ENCODE measurements at places on chromosomes 5 and 9. TPM values are rescaled to one million over a fixed set of nuclear protein-coding genes. Genes with fewer than 3 reads are reported as not detected.

The MYMK gene
- total RNA-seq = not detected

The SEMA5A gene
- total RNA-seq = 3.5 TPM

The PCDHGB6 gene
- 0.22 TPM for total RNA-seq

The F2RL1 gene
- 5.5 TPM for total RNA-seq

The TAF11L12 gene
- not detected for total RNA-seq

The DNAH5 gene
- not detected for total RNA-seq

Data from CD4-positive, alpha-beta memory T cell (primary cell).